ENCODE measurements at places on chromosomes 6 and 20.

- no peaks in the 10 kb centered on the region for H3K36me3 ChIP-seq
- peaks cover 8% of the 10 kb centered on the region for H3K4me1 ChIP-seq
- no peaks in the 10 kb centered on the region for H3K27me3 ChIP-seq
- H3K4me3 ChIP-seq, result no peak overlapping the region
- H3K27ac ChIP-seq, result no peak overlapping the region
- no peak for DNase-seq
Measured at GRCh38 chr6:159214281-159214680, 45.1 kb downstream of the FNDC1 start.

- H3K27me3 ChIP-seq, result no peaks in the 10 kb centered on the region
- no peak overlapping the region for H3K27ac ChIP-seq
- DNase-seq, result no peak
- peaks cover 13% of the 10 kb centered on the region for H3K4me1 ChIP-seq
- no peaks in the 10 kb centered on the region for H3K36me3 ChIP-seq
Measured at GRCh38 chr6:118660218-118660569, 8.8 kb upstream of the CEP85L start.

DNA sequence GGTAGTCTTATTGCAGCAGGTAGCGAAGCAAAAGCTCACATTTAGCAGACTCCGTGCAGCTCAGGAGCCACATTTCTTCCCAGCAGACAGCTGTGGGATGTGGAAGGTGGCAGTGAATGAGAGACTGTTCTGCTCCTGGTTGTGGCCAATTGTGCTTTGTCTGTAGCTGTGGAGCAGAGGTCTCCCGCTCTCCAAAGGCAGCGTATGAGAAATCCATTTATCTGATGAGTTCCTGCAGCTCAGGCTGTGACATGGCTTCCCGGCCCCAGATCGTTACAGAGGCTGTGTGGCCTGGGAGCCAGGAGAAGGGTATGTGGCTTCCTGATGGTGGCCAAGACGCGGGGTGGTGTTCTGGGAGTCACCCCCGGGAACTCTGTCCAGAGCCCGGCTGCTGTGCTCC lies 64.5 kb upstream of the KIF16B start:
- H3K27ac ChIP-seq, result no peak overlapping the region
- H3K4me3 ChIP-seq, result no peak overlapping the region
- DNase-seq, result no peak

DNA sequence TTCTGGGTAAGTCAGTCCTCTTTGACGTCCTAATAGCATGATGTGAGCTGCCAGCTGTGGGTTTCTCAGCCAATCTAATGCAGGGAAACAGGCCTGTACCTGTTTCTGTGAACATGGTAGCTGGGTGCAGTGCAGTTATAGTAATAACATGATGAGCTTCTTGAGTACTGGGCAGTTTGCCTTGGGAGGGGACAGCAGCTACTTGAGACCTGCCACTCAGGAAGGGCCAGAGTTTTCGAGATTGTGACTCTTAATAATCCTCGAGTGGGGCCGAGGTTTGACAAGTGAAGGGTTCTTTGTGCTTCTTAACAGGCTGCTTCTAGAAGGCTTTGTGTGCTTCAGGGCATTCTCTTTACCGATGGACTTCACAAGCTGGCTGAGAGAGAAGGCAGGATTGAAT lies 180.1 kb downstream of the JARID2 start:
- H3K27ac ChIP-seq, result no peak overlapping the region
- no peaks in the 10 kb centered on the region for H3K4me1 ChIP-seq

- no peaks in the 10 kb centered on the region for H3K27me3 ChIP-seq
- peak; percentile 67 for DNase-seq
- peak overlapping the region; percentile 79 for H3K4me3 ChIP-seq
- H3K4me1 ChIP-seq, result no peaks in the 10 kb centered on the region
- peak overlapping the region; percentile 76 for H3K27ac ChIP-seq
Measured at GRCh38 chr6:158999154-158999665, 792 bp downstream of the RSPH3 start.

- H3K4me1 ChIP-seq, result peaks cover 15% of the 10 kb centered on the region
- peak within 1 kb of the TSS; percentile 64 for H3K27ac ChIP-seq
- H3K27me3 ChIP-seq, result no peaks in the 10 kb centered on the region
- H3K36me3 ChIP-seq, result no peaks in the 10 kb centered on the region
- DNase-seq, result peak; percentile 86
- H3K4me3 ChIP-seq, result peak within 1 kb of the TSS; percentile 67
Measured at GRCh38 chr6:27388293-27389197, at the start of gene ZNF391. Gene ZNF391 (plus strand): TSS chr6:27388759. CDS start chr6:27400371, 11,612 bp downstream.

DNA sequence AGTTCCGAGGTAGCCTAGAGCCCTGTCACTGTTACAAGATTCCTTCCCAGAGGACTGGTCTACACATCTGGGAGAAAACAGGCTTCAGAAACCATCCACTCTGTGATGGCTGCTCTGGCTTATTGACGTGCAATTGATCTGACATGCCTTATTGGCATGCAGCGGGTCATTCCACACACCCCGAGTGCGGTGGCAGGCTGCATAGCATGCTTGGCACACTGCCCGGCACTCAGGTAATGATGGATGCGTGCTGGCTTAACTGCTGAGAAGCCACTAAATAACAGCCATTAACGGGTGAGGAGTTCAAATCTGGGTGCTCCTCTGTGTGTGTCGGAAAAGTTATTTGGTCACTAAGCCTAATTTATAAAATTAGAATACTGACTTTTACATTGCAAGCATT lies 67.9 kb upstream of the CDH4 start:
- H3K27me3 ChIP-seq, result peaks cover 8% of the 10 kb centered on the region
- no peak overlapping the region for H3K4me3 ChIP-seq
- H3K27ac ChIP-seq, result no peak overlapping the region
- no peaks in the 10 kb centered on the region for H3K4me1 ChIP-seq
- DNase-seq, result no peak
- H3K36me3 ChIP-seq, result no peaks in the 10 kb centered on the region

DNA sequence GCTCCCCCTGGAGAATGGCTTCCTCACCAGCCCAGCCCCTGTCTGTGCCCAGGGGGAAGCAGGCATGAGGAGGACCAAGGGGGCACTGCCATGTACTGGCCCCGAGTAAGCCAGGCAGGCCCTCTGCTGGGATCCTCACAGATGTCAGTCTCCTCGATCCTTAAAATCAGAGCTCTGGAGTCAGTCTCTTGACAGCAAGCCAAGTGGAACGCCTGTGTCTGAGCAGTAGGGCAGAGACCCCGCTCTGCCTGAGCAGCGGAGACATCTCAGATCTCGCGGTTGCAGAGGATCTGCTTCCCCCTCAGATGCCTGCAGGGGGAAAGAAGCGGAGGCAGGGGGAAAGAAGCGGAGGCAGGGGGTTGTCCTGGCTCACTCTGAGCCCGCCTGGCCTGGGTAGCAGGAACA lies 92.6 kb downstream of the SNX5 start:
- DNase-seq, result no peak
- H3K27me3 ChIP-seq, result no peaks in the 10 kb centered on the region
- no peak overlapping the region for H3K27ac ChIP-seq
- H3K36me3 ChIP-seq, result no peaks in the 10 kb centered on the region

DNA sequence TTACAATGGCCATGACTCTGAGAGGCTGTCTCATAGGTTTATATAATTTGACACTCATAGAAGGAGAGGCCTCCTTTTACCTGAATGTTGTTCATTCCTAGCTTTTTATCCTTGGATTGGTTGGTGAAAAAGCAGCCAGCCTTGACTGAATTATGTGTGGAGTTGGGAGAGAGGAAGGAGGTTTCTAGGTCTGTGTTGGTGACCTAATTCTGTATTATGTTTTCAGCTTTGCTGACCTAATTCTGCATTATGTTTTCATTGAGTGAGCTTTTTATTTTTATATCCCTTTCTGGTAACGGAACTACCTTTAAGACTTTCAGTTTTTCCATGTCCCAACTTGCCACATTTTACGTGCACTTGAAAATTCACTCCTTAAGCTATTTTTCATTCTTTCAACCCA lies 59.1 kb upstream of the RNF144B start:
- DNase-seq, result no peak
- no peaks in the 10 kb centered on the region for H3K4me1 ChIP-seq
- no peaks in the 10 kb centered on the region for H3K27me3 ChIP-seq
- peak overlapping the region; percentile 16 for H3K27ac ChIP-seq
- H3K36me3 ChIP-seq, result no peaks in the 10 kb centered on the region

- no peak overlapping the region for H3K27ac ChIP-seq
- no peak overlapping the region for H3K4me3 ChIP-seq
- no peaks in the 10 kb centered on the region for H3K36me3 ChIP-seq
- DNase-seq, result no peak
- H3K27me3 ChIP-seq, result no peaks in the 10 kb centered on the region
- H3K4me1 ChIP-seq, result peaks cover 17% of the 10 kb centered on the region
Measured at GRCh38 chr6:74611220-74611619, 594.6 kb downstream of the COL12A1 start.

DNA sequence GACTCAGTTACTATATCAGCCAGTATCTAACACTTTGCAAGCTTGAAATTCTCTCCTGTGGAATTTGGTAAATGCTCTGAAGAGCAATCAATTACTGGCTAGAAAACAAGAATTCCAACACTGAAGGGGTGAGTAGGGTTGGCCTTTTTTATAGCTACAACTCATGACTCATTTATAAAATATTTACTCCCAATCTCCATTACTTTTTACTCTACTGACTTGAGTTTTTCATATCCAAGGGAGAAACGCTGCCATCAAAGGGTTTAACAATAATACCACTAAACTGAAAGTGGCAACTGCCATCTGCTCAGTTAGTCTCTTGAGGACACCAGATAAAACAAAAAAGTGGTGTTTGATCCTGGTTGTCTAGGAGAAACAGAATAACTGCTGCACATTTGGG lies 203.1 kb downstream of the UBE3D start:
- no peaks in the 10 kb centered on the region for H3K4me1 ChIP-seq
- no peak overlapping the region for H3K4me3 ChIP-seq
- no peaks in the 10 kb centered on the region for H3K27me3 ChIP-seq
- no peak overlapping the region for H3K27ac ChIP-seq

DNA sequence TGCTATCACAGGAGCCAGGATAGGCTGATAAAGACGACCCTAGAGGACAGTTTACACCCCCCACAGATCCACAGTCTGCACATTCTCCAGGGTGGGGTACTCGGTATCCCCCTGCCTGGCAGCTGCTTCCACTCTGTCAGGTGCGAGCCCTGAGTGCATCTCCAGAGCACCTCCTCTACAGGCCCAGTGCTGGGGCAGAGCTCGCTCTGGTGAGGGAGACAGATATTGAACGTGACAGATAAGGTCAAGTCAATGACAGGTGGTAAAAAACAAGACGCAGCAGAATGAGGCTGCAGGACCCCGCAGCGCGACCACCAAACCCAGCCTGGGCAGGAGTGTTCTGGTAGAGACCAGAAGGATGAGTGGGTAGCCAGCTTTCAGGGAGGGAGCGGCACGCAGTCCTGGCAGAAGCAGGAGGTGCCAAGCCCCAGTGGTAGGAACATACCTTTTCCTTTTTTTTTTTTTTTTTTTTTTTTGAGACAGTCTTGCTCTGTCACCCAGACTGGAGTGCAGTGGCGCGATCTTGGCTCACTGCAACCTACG lies 12.4 kb upstream of the MYL9 start:
- H3K4me1 ChIP-seq, result no peaks in the 10 kb centered on the region
- H3K27ac ChIP-seq, result no peak overlapping the region

GRCh38 chr6:121652726-121653623 lies 217.5 kb downstream of the GJA1 start:
- no peaks in the 10 kb centered on the region for H3K36me3 ChIP-seq
- H3K27ac ChIP-seq, result peak overlapping the region; percentile 40
- H3K27me3 ChIP-seq, result no peaks in the 10 kb centered on the region
- H3K4me3 ChIP-seq, result no peak overlapping the region

- no peak overlapping the region for H3K4me3 ChIP-seq
- no peak for DNase-seq
- peaks cover 16% of the 10 kb centered on the region for H3K4me1 ChIP-seq
- no peak overlapping the region for H3K27ac ChIP-seq
- no peaks in the 10 kb centered on the region for H3K27me3 ChIP-seq
Measured at GRCh38 chr6:109073344-109074132, 21.1 kb downstream of the SESN1 start.

DNA sequence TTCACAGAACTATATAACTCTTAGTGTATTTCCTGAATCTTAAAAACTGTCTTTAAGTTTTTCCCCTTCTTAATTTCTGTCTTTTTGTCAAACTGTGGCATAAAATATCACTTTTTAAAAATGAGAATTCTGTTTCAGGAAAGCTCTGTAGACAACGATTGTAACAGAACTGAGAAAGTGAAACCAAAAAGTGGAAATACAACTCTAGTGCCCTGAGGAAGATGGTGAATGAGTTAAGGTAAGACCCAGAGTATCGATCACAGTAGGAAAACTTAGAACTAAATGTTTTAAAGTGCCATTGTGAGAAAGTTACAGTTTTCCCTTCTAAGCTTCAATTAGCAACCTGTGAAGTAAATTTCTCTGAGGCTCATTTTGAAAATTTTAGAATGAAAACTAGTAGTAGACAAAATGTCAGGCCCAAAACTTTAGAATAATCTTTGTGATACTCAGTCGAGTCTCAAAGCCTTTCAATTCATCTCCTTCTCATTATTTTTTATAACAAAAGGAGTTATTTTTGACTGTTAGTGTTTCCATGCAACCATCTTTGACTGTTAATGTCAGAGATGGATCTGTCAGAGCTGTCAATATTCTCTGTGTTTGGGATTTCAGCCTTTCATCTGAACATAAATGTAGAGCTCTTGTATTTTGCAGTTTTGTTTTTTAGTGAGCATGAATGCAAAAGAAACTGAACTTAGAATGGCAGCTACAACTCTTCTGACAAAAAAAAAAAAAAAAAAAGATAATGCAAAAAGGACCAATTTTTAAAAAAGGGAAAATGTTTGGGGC lies 19.0 kb upstream of the TRDN start:
- H3K36me3 ChIP-seq, result no peaks in the 10 kb centered on the region
- H3K27ac ChIP-seq, result peak overlapping the region; percentile 3
- H3K4me3 ChIP-seq, result peak overlapping the region; percentile 43
- no peaks in the 10 kb centered on the region for H3K27me3 ChIP-seq

DNA sequence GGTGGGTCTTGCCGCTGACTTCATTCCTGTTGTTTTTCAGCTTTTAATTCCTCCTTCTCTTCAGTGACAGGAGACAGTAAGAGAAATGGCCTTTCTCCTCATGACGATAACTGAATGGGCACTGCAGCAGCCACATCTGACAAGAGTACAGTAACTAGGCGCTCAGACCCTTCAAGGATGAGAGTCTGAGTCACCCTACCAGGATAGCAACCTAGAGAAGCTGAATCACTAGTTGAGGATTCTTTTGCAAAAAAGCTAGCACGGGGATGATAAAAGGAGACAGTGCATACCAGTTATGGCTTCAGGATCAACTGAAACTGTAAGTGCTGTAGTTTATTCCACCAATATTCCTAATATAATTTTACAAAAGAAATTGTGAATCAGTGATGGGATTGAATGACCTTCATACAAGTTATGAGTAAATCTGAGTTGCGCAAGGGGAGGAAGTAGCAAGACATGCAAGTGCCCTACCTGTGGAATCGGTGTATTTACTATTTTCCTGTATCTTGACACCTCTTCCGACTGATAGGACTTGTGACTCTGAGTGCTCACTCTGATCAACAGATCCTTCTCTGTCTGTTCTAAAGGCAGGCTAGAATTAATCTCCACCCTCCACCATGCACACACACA lies 161.8 kb upstream of the GRIK2 start:
- no peaks in the 10 kb centered on the region for H3K27me3 ChIP-seq
- DNase-seq, result no peak
- no peaks in the 10 kb centered on the region for H3K36me3 ChIP-seq
- H3K27ac ChIP-seq, result no peak overlapping the region
- H3K4me3 ChIP-seq, result no peak overlapping the region

DNA sequence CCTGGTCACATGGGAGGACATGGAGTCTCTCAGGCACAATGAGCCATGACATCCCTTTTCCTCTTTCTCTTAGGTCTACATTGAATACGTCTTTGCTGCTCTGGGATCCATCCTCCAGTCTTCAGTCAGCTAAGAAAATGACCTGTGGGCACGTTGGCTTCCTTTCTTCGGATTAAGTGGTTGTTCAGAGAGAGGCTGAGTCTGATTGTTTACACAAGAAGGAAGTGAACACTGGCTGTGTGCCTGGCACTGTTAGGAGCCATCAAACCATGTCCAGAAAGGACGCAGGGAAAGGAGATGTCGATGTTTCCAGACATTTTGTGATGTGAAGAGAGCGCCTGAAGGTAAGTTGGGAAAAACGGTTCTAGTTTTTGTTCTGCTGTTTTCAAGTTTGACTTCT lies 309.9 kb upstream of the CDYL start:
- no peaks in the 10 kb centered on the region for H3K36me3 ChIP-seq
- no peaks in the 10 kb centered on the region for H3K27me3 ChIP-seq
- H3K27ac ChIP-seq, result no peak overlapping the region
